ENCODE measurements at places on chromosomes 11 and 22.

- DNase-seq: no peak
Measured at GRCh38 chr22:39230261-39231196, 14.3 kb downstream of the PDGFB start.

GRCh38 chr11:96205460-96205809 lies 137.6 kb downstream of the MAML2 start:
- no peak for DNase-seq

- DNase-seq: no peak
Measured at GRCh38 chr11:105236664-105237063, 97.1 kb upstream of the CARD18 start.

DNA sequence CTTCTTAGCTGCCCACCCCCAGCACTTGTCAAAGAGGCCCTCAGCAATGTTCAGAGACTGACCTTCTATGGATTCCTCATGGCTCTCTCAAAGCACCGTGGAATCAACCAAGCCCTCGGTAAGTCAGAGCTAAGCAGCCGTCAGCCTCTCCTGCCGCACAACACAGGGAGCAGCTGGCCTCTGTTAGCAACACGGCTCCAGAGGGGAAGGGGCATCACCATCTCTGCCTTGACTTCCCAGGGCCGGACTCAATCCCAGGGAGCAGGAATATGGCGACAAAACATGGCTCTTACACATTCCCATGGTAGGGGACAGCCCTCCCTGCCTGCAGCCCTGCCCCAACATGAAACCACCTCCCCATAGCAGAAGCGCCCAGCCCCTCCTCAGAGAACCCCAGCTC lies 18.9 kb downstream of the ARFGAP2 start:
- no peak for DNase-seq
